Astrocyte (in vitro differentiated cells and primary cell): ENCODE measurements at places on chromosomes 1 and 21. TPM values are rescaled to one million over a fixed set of nuclear protein-coding genes. Genes with fewer than 3 reads are reported as not detected.

The PRDM15 gene
- total RNA-seq: 5.8 and 6.8 TPM in 2 replicates

The SERPINC1 gene
- total RNA-seq: not detected in 2 replicates

The FCMR gene
- 0.55 and 0.73 TPM in 2 replicates for total RNA-seq

The GTF2B gene
- 28.3 and 29.3 TPM in 2 replicates for total RNA-seq

The KCND3 gene
- 0.43 TPM in 2 replicates for total RNA-seq

The GBP6 gene
- 0.07 TPM in 1 of 2 replicates, not detected in the other for total RNA-seq

DNA sequence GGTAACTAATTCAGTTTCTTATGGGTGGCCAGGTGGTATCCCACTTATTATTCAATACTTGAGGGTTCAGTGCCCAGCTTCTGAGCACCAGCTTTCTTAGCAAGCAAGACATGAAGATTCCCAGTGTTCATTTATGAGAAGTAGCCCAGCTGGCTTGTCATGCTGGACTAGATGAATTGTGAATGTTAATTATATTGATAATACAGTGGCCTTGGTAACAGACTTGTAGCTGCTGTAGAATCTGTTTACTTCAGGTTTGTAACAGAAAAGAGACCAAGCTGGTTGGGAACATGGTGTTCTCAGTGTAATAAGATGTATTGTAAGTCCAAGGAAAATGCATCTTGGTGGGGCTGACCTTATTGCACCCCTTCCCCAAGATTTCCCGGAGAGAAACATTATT lies 10.1 kb downstream of the AHCYL1 start:
- no peak for DNase-seq
- H3K4me1 ChIP-seq: peaks cover 11% of the 10 kb centered on the region
- peaks cover 6% of the 10 kb centered on the region for H3K36me3 ChIP-seq
- no peaks in the 10 kb centered on the region for H3K27me3 ChIP-seq
- H3K27ac ChIP-seq: no peak overlapping the region

DNA sequence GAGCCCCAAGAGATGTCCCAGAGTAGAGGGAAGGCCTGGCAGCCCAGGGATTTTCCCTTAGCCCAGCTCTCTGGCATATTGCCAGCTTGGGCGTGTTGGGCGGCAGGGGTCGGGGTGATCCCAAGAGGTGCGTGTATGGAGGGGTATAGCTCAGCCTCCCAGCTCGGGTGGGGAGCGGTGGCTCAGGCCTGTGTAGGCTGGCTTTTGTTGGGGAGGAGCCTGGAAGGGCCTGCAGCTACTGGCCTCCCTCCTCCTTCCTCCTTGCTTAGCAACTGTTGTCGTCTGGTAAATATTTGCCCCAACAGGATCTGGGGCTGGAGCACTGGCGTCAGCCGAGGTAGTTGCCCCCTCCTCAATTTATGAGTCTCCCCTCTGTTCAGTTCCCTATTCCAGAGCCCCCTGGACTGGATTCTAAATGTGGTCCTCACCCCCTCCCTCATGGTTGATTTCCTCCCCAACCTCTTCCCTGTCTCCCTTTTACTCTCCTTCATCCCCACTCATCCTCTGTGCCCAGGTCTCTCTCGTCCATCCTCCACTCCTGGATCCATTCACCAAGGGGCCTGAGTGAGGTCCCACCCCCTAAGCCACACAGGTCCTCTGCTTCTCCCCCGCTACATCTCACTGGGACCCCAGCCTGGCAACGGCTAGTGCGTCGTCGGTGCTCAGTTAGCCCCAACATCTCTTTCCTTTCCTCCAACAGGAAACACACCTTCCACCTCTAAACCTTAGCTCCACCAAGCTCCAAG lies 10.3 kb upstream of the LMNA start:
- H3K27me3 ChIP-seq: no peaks in the 10 kb centered on the region
- peaks cover 54% of the 10 kb centered on the region for H3K4me1 ChIP-seq
- H3K4me3 ChIP-seq: no peak overlapping the region
- no peaks in the 10 kb centered on the region for H3K36me3 ChIP-seq

- H3K27ac ChIP-seq: peak overlapping the region; percentile 36
- peaks cover 21% of the 10 kb centered on the region for H3K4me1 ChIP-seq
- H3K4me3 ChIP-seq: no peak overlapping the region
- H3K36me3 ChIP-seq: no peaks in the 10 kb centered on the region
These were observed 42.1 kb downstream of the DYRK1A start for GRCh38 chr21:37408464-37409193.

DNA sequence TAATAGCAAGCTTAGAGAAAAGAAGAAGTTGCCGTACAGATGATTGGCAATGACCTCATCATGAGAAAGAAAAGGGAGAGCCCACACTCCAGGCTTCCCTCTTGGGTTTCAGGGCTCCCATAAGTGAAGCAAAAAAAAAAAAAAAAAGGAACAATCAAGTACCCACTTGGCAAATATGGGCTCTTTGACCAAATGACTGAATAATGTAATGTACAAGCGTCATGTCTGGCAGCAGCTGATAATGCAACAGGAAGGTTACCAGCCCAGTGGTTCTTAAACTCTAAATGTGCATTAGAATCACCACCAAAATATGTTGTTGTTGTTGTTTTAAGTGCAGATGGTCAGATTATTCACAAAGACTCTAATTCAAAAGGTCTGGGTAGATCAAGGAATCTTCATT lies 13.5 kb downstream of the TNFSF4 start:
- H3K4me3 ChIP-seq: no peak overlapping the region
- no peaks in the 10 kb centered on the region for H3K27me3 ChIP-seq
- H3K36me3 ChIP-seq: no peaks in the 10 kb centered on the region
- peaks cover 27% of the 10 kb centered on the region for H3K4me1 ChIP-seq

- H3K27ac ChIP-seq: no peak overlapping the region
- H3K4me3 ChIP-seq: no peak overlapping the region
- no peak for DNase-seq
- peaks cover 3% of the 10 kb centered on the region for H3K27me3 ChIP-seq
These were observed 8.4 kb upstream of the XKR8 start for GRCh38 chr1:27951396-27951795.

GRCh38 chr1:213457733-213458132 lies 406.7 kb downstream of the RPS6KC1 start:
- H3K4me1 ChIP-seq: no peaks in the 10 kb centered on the region
- H3K4me3 ChIP-seq: no peak overlapping the region
- H3K36me3 ChIP-seq: no peaks in the 10 kb centered on the region
- H3K27ac ChIP-seq: no peak overlapping the region
- no peaks in the 10 kb centered on the region for H3K27me3 ChIP-seq

DNA sequence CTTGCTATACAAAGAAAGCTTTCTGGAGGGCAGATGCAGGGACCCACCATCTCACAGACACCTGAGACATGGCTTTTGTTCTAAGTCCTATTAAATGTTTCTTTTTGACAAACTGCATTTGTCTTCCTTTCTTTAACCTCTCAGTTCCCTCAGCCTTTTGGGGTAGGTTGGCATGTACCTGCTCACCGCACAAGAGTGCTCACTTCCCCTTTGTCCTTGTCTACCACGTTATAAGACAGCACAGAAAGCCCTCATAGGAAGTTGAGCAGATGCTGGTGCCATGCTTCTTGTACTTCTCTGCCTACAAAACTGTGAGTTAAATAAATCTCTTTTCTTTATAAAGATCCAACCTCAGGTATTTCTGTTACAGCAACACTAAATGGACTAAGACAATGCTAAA lies 31.9 kb upstream of the RGS21 start:
- H3K27ac ChIP-seq: no peak overlapping the region
- no peaks in the 10 kb centered on the region for H3K36me3 ChIP-seq
- H3K4me1 ChIP-seq: no peaks in the 10 kb centered on the region
- H3K4me3 ChIP-seq: no peak overlapping the region
- no peak for DNase-seq

DNA sequence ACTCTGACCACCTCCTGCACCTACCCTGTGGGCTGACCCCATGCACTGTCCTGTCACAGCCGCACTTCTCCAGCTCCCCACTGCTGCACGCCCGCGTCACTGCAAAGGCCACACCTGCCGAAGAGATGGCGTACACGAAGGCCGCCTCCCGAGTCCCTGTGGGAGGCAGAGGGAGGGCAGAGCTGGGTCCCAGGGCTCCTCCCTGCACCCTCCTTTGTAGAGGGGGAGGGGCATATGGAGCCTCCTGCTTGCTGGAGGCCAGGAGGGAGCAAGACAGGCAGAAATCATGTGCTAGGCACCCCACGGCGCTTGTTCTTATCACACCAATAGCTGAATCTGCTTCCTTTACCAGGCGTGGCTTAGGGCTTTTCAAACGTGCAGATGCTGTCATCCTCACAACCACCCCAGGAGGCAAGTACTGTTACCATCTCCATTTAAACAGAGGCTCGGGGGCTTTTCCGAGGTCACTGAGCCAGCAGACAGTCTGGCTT lies 21.4 kb downstream of the WNT4 start:
- H3K4me1 ChIP-seq: peaks cover 8% of the 10 kb centered on the region
- H3K27ac ChIP-seq: no peak overlapping the region
- H3K4me3 ChIP-seq: no peak overlapping the region
- no peaks in the 10 kb centered on the region for H3K36me3 ChIP-seq
- no peaks in the 10 kb centered on the region for H3K27me3 ChIP-seq

- H3K27ac ChIP-seq: no peak overlapping the region
- peaks cover 4% of the 10 kb centered on the region for H3K4me1 ChIP-seq
- H3K4me3 ChIP-seq: peak overlapping the region; percentile 74
- H3K27me3 ChIP-seq: no peaks in the 10 kb centered on the region
- no peak for DNase-seq
These were observed 492 bp upstream of the PGM1 start for GRCh38 chr1:63592536-63593302.

GRCh38 chr1:47621483-47621882 lies 183.6 kb downstream of the FOXD2 start:
- DNase-seq: no peak
- H3K4me1 ChIP-seq: no peaks in the 10 kb centered on the region
- no peaks in the 10 kb centered on the region for H3K36me3 ChIP-seq
- H3K4me3 ChIP-seq: no peak overlapping the region
- no peak overlapping the region for H3K27ac ChIP-seq

GRCh38 chr21:34270411-34270810 lies 93.4 kb upstream of the KCNE2 start:
- H3K27ac ChIP-seq: no peak overlapping the region
- H3K4me3 ChIP-seq: no peak overlapping the region
- no peak for DNase-seq
- no peaks in the 10 kb centered on the region for H3K36me3 ChIP-seq
- H3K4me1 ChIP-seq: no peaks in the 10 kb centered on the region
- no peaks in the 10 kb centered on the region for H3K27me3 ChIP-seq

- DNase-seq: no peak
- no peak overlapping the region for H3K27ac ChIP-seq
- no peaks in the 10 kb centered on the region for H3K36me3 ChIP-seq
- no peaks in the 10 kb centered on the region for H3K27me3 ChIP-seq
- no peaks in the 10 kb centered on the region for H3K4me1 ChIP-seq
These were observed 64.4 kb downstream of the SLC37A1 start for GRCh38 chr21:42578034-42578433.

DNA sequence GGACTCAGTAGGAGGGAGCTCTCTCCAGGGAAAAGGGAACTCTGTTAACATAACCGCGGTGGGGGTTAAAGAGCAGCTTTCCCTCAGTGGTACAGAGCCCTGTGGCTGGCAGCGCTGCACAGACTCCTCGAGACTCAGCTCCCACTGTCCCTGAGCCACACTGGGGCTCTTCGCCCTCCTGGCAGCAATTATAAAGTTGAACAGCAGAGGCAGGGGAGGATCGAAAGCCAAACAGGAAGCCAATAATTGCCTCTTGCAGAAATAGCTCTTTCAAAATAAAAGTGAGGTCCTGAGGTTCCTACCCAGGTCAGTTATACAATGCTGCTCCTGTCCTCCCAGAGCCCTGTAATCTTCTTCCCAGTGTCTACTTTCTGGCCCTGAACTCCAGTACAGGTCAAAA lies 77.0 kb downstream of the FAM78B start:
- H3K27ac ChIP-seq: no peak overlapping the region
- no peaks in the 10 kb centered on the region for H3K27me3 ChIP-seq
- DNase-seq: no peak
- H3K4me1 ChIP-seq: no peaks in the 10 kb centered on the region

DNA sequence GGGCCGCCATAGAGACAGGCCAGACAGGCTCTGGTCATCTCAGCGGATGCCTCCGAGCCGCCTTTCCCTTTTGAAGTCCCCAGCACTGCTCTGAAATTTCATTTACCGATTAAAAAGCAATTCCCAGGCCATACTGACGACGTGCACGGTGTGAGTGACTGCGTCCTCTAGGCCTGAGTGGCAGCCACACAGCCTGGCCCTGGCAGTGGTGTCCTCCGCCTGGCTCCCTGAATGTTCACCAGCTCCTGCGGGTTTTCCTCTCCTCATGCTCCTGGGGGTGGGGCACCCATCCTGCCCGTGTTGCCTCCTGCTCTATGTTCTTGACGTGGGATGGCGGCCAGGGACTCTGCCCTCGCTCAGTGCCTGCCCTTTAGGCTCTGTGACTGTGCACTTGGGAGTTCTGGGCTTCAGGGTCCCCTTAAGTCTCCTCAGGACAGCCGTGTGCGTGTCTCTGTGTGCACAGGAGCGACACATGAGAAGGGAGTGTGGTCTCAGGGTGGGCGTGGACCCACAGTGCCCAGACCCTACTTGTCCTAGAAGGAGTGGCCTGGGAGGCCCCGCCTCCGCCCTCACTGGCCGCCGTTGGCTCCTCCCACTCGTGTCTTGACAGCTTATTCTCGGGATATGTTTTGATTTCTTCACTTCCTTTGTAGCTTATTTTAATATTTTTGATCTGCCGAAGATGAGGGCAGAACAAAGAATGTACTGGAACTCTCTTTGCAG lies 3.6 kb downstream of the SKI start:
- H3K27me3 ChIP-seq: no peaks in the 10 kb centered on the region
- H3K4me1 ChIP-seq: peaks cover 49% of the 10 kb centered on the region
- no peaks in the 10 kb centered on the region for H3K36me3 ChIP-seq

DNA sequence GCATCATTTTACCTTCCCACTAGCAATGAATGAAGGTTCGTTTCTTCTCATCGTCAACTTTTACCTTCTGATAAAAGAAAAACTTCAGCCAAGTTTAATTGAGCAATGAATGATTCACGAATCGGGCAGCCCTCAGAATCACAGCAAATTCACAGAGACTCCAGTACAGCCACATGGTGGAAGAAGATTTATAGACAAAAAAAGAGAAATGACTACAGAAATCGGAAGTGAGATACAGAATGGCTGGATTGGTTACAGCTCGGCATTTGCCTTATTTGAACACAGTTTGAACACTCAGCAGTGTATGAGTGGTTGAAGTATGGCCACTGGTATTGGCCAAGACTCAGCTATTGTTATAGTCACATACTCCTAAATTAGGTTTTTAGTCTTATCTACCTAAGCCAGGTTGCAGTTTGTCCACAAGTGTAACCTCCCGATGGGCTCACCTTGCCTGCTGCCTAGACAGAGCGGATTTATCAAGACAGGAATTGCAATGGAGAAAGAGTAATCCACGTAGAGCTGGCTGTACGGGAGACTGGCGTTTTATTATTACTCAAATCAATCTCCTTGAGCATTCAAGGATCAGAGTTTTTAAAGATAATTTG lies 15.3 kb downstream of the AK4 start:
- no peaks in the 10 kb centered on the region for H3K36me3 ChIP-seq
- no peaks in the 10 kb centered on the region for H3K4me1 ChIP-seq
- DNase-seq: no peak

DNA sequence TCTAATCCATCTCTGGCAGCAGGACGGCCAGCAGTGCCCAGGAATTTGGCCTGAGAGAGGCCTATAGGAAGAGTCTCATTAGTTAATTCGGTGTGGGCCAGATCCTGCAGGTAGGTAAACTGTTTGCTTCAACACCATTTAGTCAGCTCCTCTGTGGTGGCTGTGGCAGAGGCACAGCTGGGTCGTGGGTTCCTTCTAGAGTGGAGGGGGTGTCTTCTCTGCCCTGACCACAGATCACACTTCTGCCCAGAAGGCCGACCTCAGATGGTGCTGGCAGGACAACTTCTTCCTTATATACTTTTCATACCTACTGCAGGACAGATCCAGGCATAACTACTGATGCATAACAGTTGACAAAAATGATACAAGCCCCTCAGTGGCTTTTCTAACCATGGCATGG lies 281.4 kb downstream of the RPS6KC1 start:
- peaks cover 2% of the 10 kb centered on the region for H3K4me1 ChIP-seq
- no peak for DNase-seq
- H3K4me3 ChIP-seq: no peak overlapping the region
- no peaks in the 10 kb centered on the region for H3K36me3 ChIP-seq
- no peaks in the 10 kb centered on the region for H3K27me3 ChIP-seq
